Thoracic aorta (tissue), 2 donors: ENCODE measurements at places on chromosomes 4 and X. TPM values are rescaled to one million over a fixed set of nuclear protein-coding genes. Genes with fewer than 3 reads are reported as not detected.

STATH gene
- not detected for total RNA-seq

- no peak overlapping the region for H3K27ac ChIP-seq
- no peaks in the 10 kb centered on the region for H3K4me1 ChIP-seq
- DNase-seq, result no peak
- H3K4me3 ChIP-seq, result no peak overlapping the region
- H3K27me3 ChIP-seq, result no peaks in the 10 kb centered on the region
- H3K36me3 ChIP-seq, result no peaks in the 10 kb centered on the region
Observed at GRCh38 chrX:75076429-75076828, 79.7 kb downstream of the ABCB7 start.

DNA sequence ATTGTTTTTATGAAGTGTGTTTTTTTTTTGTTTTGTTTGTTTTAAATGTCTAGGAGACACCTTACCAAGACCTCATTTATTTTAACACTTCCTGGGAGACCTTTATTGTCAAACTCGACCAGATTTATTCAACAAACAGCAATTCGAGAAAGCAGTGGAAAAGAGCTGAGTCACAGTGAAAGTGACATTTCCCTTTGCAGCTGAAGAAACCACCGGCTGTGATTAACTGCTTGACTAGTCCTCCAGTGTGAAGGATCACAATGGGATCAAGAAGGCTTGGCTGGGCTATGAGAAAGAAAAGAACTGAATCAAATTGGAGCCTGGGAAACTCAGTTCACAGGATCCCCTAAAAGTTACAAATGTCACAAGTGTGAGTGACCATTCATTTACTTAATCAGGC, 11.9 kb upstream of the ADH7 start:
- peak overlapping the region; percentile 18 for H3K27ac ChIP-seq
- no peaks in the 10 kb centered on the region for H3K36me3 ChIP-seq
- DNase-seq, result no peak
- no peaks in the 10 kb centered on the region for H3K27me3 ChIP-seq
- no peak overlapping the region for H3K4me3 ChIP-seq

DNA sequence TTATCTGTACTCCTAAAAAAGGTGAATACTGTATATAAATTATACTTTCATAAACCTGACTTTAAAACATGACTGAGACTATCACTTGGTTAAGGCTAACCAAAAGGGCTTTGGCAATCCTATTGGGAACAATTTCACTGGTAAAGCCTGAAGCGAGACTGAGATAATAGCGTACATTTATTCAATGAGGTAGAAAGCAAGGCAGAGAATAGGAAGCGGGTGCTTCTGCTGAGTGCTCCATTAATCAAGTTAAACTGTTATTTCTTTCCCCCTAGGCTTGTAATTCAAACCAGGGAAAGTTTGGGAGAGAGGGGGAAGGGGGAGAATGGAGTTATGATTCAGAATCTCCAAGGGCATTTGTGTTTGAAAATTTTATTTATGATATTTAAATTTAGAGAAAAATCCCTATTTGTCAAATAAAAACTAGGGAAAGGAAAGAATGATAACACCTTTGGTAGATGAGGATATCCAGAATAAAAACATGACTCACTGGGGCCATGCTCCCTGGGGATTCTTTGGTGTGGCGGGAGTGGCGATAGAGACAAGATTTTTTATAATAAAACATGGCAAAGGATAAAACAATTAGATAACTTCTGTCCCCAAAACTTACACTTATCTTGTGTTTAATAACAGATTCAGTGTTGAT, 34.6 kb upstream of the SORBS2 start:
- peaks cover 17% of the 10 kb centered on the region for H3K4me1 ChIP-seq
- H3K27ac ChIP-seq, result no peak overlapping the region
- H3K27me3 ChIP-seq, result no peaks in the 10 kb centered on the region
- no peak overlapping the region for H3K4me3 ChIP-seq
- DNase-seq, result no peak

DNA sequence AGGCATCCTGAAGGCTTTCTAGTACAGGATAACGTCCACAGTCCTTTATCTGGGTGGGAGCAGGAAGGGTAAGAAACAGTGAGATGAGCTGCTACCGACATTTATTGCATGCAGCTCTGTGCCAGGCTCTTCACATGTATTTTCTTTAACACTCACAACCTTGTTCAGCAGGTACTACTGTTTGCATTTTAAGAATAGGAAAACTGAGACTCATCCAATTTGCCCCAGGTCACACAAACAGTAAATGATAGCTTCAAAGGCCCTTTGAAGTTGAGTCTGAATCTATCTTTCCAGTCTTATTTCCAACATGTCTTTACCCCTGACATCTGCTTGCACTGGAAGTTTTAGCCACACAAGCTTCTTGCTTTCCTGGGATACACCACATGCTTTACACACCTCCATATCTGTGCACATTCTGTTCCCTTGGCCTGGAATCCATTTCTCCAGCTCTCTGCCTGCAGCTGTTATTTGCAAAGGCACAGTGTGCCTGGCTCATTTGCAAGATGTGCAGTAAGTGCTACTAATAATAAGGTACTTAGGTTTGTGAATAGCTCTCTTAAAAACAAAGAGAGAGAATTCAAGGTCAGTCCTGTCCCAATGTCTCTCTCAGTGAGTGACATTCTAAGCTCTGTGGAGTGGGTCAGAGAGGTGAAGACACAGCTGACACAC, 61.2 kb downstream of the METTL14 start:
- H3K27ac ChIP-seq, result peak overlapping the region; percentile 35
- peaks cover 3% of the 10 kb centered on the region for H3K36me3 ChIP-seq
- H3K27me3 ChIP-seq, result no peaks in the 10 kb centered on the region

- H3K27me3 ChIP-seq, result no peaks in the 10 kb centered on the region
- H3K4me1 ChIP-seq, result no peaks in the 10 kb centered on the region
- no peaks in the 10 kb centered on the region for H3K36me3 ChIP-seq
- DNase-seq, result no peak
Observed at GRCh38 chrX:12206413-12206812, 68.1 kb downstream of the FRMPD4 start.

DNA sequence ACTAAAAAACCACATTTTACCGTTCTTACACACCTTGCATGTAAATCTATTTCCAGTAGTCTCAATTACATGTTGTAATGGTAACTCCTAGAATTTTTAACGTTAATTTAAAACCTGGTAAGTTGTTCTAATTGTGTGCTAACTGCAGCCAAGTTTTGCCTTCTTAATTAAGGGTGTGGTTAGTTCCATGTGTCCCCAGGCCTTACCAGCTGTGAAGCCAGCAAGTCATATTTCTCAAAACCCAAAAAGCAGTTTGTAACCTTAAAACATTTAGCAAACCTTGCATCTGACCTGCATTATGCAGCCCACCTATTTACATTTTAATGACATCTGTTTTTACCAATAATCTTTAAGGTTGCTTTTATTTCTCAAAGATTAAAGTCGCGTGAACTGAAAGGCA, 18.4 kb upstream of the FAM47E start:
- H3K27ac ChIP-seq, result no peak overlapping the region
- no peak for DNase-seq
- H3K27me3 ChIP-seq, result no peaks in the 10 kb centered on the region
- H3K36me3 ChIP-seq, result no peaks in the 10 kb centered on the region
- no peak overlapping the region for H3K4me3 ChIP-seq
- no peaks in the 10 kb centered on the region for H3K4me1 ChIP-seq

GRCh38 chr4:110424144-110424543, 51.8 kb upstream of the ENPEP start:
- H3K27ac ChIP-seq, result no peak overlapping the region
- no peak overlapping the region for H3K4me3 ChIP-seq
- no peaks in the 10 kb centered on the region for H3K27me3 ChIP-seq
- H3K36me3 ChIP-seq, result no peaks in the 10 kb centered on the region

GLUD2 gene
- total RNA-seq, result 0.27 TPM

- no peak overlapping the region for H3K4me3 ChIP-seq
- no peak for DNase-seq
- no peaks in the 10 kb centered on the region for H3K4me1 ChIP-seq
- no peak overlapping the region for H3K27ac ChIP-seq
- no peaks in the 10 kb centered on the region for H3K27me3 ChIP-seq
Observed at GRCh38 chrX:29470030-29470429, 745.3 kb upstream of the MAGEB2 start.

SPANXC gene
- not detected for total RNA-seq

PRKG2 gene
- not detected for total RNA-seq

UTP3 gene
- 32.6 TPM for total RNA-seq

DNA sequence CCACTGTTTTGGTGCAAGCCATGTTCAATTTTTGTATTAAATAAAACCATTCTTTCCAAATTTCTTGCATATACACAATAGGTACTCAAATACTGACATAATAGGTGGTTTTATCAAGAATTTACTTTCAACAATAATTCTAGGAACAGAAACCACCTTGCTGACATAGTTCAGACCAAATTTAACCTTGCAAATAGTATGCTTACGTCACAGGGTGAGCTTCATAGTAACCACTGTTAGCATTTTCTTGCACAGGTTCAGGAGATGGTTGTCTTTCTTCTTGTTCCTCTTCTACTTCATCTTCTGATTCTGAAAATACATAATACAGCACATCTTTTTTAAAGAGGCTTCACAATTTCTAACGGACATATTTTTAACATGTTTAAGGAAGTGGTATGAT, 17.6 kb downstream of the G3BP2 start:
- peaks cover 16% of the 10 kb centered on the region for H3K36me3 ChIP-seq
- no peaks in the 10 kb centered on the region for H3K4me1 ChIP-seq
- no peak for DNase-seq
- H3K27ac ChIP-seq, result no peak overlapping the region
- no peaks in the 10 kb centered on the region for H3K27me3 ChIP-seq

DNA sequence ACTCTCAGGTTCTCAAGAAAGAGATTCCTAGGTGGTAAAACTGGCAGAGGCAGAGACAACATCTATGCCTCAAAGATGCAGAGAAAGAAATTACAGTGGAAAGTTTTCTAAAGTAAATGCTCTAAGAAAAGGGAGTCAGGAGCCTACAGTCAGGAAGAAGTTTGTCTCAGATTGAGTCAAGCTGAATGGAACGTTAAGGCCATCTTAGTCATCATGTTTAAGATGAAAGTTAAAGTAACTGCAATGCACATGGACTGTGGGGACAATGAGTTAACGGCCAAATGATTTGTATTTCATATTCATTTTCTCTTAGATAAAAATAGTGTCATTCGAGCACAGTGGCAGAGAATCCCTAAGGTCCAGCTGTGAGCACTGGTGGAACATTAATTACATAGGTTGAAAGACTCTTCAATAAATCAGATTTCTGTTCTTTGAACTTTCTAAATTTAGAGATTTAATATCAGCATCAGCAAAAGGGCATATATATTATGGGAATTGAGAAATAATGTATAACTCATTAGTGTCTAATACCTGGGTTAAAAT, 384.6 kb downstream of the DTHD1 start:
- H3K4me1 ChIP-seq, result no peaks in the 10 kb centered on the region
- H3K27me3 ChIP-seq, result no peaks in the 10 kb centered on the region
- no peaks in the 10 kb centered on the region for H3K36me3 ChIP-seq
- H3K27ac ChIP-seq, result no peak overlapping the region
- no peak for DNase-seq
- H3K4me3 ChIP-seq, result no peak overlapping the region

HHIP gene
- total RNA-seq, result 0.49 TPM

FGF5 gene
- not detected for total RNA-seq

DNA sequence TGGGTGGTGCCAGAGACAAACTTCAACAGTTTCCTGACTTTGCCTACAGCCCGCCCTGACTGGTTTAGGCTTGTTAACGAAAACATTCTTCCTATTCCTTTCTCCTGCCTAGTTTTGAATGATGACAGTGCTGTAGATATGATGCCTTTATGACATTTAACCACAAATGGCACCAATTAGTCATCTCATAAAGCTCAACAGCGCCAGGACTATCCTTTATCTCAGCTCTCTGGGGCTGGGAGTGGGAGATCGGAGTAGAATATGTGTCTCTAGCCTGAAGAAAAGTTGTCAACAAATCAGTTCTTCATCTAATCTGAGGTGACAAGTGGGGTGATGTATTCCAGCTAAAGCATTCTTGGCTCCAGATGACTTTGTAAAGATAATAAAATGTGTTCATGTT, 64.6 kb upstream of the SH3RF1 start:
- H3K4me1 ChIP-seq, result no peaks in the 10 kb centered on the region
- H3K27me3 ChIP-seq, result no peaks in the 10 kb centered on the region
- peak overlapping the region; percentile 8 for H3K4me3 ChIP-seq
- DNase-seq, result no peak
- H3K27ac ChIP-seq, result no peak overlapping the region
- H3K36me3 ChIP-seq, result no peaks in the 10 kb centered on the region

USP26 gene
- not detected for total RNA-seq

DNA sequence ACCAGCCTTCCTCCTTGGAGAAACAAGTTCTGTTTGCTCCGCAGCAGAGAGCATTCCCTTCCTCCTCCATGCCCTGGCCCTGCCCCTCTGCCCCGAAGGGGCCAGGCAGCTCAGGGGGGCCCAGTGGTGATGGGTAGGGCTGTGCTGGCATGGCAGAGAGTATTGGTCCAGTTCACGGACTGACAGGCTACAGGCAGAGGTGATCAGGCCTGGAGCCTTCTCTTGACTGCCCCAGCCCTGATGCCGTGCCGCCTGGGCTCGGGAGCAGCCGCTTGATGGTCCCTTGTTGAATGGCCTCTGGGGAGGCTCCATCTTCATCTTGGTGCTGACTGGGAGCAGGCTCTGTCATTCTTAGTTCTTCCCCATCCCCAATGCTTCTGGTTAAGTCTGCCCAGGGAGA, 9.6 kb downstream of the NLGN3 start:
- H3K36me3 ChIP-seq, result no peaks in the 10 kb centered on the region
- H3K4me3 ChIP-seq, result no peak overlapping the region
- DNase-seq, result no peak
- H3K27me3 ChIP-seq, result no peaks in the 10 kb centered on the region
- no peaks in the 10 kb centered on the region for H3K4me1 ChIP-seq

MAMLD1 gene
- total RNA-seq, result 7.9 TPM

CABS1 gene
- total RNA-seq, result not detected

DNA sequence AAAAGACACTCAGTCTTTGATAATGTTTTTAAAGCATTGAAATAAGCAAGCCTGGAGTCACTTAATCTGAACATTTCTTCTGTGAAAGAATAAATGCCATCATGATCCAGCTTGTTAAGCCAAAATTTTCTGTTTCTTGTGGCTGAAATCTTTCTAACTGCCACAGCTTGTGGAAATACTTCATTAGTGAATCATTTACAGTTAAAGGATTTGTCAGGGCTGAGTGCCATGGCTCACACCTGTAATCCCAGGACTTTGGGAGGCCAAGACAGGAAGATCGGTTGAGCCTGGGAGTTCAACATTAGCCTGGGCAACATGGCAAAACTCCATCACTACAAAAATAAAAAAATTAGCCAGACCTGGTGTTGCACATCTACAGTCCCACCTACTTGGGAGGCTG, 93.3 kb upstream of the PDE5A start:
- peaks cover 19% of the 10 kb centered on the region for H3K4me1 ChIP-seq
- H3K27me3 ChIP-seq, result no peaks in the 10 kb centered on the region
- H3K36me3 ChIP-seq, result no peaks in the 10 kb centered on the region

LRCH2 gene
- 5.4 TPM for total RNA-seq

CSTF2 gene
- 7.2 TPM for total RNA-seq

NDST3 gene
- not detected for total RNA-seq

DNA sequence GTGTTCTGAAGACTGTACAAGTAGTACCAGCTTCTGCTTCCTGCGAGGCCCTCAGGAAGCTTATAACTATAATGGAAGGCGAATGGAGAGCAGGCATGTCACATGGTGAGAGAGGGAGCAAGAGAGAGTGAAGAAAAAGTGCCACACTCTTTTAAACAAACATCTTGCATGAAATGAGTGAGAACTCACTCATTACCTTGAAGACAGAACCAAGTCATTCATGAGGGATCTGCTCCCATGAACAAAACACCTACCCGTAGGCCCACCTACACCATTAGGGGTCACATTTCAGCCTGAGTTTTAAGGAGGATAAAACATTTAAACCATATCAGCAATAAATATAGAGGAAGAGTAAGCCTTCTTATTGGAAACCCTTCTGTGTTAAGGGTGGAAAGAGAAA, 19.4 kb downstream of the P2RY10 start:
- H3K4me3 ChIP-seq, result no peak overlapping the region
- no peaks in the 10 kb centered on the region for H3K4me1 ChIP-seq
- no peaks in the 10 kb centered on the region for H3K36me3 ChIP-seq
- no peak for DNase-seq
- no peak overlapping the region for H3K27ac ChIP-seq
